ENCODE measurements at places on chromosomes 1 and 21.

- peak; percentile 90 for DNase-seq
These were observed 93.5 kb upstream of the ACTL8 start for GRCh38 chr1:17661546-17662157.

DNA sequence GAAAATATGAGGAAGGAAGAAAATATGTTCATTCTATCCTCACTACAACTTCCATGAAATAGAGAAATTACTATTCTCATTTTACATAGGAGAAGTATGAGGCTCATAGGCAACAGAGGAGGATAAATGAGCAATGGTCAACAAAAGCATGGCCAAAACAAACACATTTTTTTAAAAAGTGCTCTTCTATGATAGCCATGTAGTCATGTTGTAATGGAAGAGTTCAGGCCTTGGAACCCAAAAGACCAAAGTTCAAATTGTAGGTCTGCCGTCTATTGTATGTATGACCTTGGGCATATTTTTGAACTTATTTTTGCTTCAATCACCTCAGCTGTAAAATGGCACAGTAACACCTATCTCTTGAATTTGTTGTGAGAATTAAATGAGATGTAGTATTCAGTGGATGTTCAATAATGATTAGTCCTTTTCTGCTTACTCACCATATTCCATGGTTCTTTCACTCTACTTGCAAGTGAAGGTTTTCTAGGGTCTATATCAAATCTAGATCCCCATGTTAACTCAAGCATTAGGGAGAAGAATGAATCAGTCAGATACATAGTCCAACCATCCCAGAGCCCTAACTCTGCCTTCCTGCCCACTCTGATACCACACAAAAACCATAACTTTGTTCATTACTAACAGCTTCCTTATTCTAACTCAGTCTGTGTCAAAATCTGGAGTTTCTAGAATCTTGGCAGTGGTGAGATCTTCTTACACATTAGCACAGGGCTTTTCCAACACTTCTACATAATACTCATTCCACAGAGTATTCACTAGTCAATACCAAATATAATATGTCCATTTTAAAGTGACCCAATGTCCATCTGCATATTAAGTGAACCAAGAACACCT lies 353.2 kb downstream of the PLPP3 start:
- no peak for DNase-seq

DNA sequence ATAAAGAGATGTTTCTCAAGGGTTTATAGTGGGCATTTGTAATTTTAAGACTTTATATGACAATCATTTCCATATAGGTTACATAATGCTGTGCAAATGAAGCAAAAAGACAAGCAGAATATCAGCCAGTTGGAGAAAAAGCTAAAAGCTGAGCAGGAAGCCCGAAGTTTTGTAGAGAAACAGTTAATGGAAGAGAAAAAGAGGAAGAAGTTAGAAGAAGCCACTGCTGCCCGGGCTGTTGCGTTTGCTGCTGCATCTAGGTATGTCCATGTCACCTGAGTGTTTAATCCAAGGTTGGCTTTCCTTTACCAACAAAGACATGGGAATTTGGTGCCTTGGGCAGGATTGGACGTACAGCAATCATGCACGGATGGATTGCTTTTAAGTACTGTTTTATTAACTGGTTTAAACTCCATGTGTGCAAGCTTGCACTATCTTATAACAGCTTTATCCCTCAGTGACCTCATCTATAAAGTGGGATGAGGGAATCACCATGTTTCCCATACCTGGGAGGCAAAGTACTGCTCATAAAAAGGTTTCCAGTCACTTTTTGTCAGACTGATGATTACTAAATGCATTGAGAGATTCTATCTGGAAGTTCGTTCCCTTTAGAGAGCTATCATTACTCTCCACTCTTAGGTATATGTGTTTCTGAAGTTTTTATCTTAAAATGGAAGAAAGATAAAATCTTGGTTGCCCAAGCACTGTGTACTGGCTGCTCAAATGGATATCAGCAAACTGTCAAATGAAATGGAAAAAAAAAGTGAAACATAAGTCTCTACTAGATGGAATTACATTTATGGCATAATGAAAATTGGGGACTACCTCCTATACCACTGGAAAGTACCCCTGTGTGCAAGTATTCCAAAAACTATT lies 55.1 kb downstream of the MACO1 start:
- DNase-seq = no peak

DNA sequence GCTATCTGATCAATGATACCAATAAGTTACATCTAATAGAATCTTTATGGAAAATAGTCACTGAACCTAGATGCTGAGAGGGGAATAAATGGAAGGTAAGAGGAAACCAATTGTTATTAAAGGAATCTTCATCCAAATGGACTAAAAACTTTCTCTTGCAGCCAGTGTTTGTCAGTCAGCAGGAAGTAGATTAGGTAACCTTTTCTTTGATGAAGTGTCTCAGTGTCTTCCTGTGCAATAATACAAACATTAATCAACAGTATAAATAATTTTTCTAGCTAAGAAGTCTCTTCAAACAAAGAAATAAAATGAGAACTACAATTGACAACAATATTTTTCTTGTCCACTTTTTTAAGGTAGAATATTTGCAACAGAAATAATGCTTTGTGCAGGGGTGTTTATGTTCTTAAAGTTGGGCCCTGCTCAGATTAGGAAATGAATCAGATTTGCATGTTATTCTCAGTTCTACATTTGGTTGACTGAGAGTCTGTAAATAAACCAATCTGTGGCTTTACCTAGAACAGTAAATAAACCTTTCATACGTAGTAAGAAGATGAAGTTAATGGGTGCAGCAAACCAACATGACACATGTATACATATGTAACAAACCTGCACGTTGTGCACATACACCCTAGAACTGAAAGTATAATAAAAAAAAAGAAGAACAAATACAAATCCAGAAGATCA lies 391.4 kb downstream of the MRPL39 start:
- DNase-seq = no peak

DNA sequence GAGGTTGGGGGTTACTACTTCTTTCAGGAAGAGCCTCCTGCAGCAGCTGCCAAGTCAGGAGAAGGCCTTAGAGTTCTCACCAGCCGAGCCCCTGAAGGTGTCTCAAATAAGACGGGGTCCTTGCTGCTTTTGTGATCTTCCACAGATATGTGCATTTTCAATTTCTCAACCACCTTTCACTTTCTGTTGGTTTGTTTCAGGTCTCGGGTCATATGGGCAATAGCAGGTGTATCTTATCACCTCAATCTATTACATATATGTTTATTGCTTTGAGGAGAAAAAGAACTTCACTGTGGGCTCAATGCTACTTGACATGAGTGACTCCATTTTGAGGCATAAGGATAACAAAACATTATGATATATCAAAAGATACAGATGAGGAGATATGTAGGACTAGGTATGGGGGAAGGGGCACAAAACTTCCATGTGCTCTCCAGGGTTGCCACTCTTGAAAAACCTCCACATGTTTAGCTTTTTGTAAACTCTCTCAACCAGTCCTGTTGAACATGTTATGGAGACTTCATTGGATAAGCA lies 1171.4 kb upstream of the ADGRL2 start:
- DNase-seq = no peak

DNA sequence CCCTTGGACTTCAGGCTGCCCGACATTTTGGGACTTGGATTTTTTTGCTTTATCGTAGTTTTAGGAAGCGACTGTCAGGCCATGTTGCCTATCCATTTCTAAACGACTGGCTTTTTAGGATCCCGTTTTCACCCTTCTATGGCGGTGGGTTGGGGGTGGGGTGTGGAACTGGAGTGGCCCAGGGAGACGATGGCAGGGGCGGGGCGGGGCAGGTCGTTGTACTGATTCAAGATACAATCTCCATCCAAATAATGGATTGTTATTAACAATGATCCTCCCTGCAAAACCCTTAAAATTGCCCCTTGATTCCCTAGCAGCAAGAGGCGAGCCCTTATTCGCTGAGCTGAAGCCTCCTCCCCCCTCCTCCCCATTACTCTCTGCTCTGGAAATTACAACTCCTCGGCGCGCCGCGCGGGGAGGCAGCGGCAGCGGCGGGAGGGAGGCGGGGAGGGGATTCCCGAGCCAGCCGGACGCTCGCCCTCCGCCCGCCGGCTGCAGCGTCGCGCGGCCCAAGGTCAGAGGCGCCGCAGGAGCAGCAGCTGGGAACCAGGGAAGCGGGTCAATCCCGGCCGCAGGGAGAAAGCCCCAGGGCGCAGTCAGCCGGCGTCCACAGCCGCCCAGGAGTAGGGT lies at the start of gene TRIM67:
TRIM67 (plus strand) TSS at position 392 of the 630 bp plus-strand sequence. CDS start 912 bp downstream, outside the sequence.
- DNase-seq = peak; percentile 57

DNA sequence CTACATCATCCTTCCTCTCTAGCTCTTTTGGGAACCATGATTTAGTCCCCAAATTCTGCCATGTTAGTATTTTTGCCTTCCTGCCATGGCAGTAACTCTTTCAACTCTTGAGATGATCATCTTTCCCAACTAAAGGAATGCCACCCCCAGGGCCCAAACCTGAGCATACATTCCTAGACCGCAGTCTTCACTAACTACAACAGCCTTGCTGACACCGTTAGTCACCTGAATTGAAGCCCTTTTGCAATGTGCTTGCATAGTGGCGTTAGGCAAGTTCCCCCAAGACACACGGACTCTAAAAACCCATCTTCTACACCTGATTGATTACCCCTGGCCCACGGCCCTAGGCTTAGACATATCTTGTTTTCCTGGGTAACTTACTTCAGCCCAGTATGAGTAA lies 16.4 kb upstream of the YTHDF2 start:
- DNase-seq = no peak

- DNase-seq = no peak
These were observed 22.3 kb upstream of the PTGFR start for GRCh38 chr1:78468521-78468920.

GRCh38 chr1:220819467-220820026 lies 32.8 kb downstream of the MTARC1 start:
- no peak for DNase-seq

GRCh38 chr1:210076620-210077019 lies 138.6 kb downstream of the SYT14 start:
- no peak for DNase-seq

DNA sequence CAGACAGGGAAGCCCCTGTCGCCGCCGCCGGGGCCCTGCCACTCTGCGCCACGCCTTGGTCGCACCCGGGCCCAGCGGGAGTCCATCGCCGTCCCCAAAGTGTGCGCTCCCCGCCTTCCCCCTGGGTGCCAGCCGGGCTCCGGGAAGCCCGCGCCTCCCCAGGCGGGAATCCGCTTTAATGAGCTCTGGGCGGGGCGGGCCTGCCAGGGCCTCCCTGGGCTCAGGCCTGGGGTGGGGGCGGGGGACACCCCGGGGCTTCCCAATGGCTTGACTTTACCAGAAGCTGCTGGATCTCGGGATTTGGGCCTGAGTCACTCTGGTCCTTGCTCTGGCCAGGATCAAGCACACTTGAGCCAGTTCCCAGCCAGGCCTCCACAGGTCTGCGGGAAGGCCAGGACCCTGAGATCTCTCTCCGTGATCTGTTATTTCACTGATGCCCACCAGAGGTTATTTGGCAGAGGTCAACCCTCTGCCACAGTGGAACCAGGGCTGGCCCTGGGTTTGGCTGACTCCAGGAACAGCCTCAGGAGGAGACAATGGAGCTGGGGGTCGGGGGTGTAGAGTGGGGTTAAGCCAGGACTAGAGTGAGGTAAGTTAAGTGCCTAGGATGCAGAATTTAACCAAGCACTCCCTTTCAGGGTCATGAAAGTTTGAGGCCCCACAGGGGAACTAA lies 178.4 kb upstream of the EDN2 start:
- no peak for DNase-seq

DNA sequence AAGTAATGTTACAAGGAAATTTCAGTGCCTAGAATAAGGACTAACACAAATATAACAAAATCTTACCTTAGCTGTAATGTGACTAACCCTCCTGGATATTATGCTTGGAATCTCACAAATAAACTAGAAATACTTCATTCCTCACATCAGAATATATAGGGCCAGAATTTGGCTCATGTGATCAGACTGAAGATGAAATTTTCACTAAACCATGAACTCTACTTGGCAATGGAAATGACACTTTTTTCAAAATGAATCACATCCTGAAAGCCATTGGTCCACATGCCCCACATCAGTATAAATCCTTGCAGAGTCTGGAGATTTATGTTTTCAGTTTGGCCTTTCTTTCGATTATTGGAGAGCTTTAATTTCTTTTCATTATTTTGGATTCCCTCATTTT lies 227.8 kb downstream of the NRIP1 start:
- no peak for DNase-seq

Data from GM13976 (cell line).